ENCODE measurements at places on chromosomes 6 and 20.

- no peak for DNase-seq
Measured at GRCh38 chr6:40909811-40910210, 129.2 kb downstream of the UNC5CL start.

DNA sequence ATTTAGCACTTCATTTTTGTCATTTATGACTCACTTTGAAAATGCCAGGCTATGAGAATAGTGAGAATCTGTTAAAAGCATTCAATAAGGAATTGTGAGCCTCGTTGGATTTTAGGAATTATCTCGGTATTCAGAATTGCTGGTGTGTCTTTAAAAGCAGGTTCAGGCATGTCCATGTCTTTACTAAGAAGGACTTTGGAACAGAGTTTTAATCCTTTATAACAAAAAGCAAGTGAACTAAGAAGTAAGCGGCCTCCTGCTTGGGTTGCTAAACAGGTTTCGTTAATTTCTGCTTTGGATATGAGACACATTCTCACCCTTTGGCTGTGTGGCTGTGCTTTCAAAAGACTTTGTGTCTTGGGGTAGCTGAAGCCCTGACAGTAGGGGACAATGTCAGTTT is 74.9 kb downstream of the IGF2R start:
- no peak for DNase-seq

GRCh38 chr6:125656287-125656870 is 93.1 kb upstream of the HEY2 start:
- DNase-seq, result no peak

GRCh38 chr6:56899311-56899710 is 55.6 kb upstream of the BEND6 start:
- DNase-seq, result no peak

- no peak for DNase-seq
Measured at GRCh38 chr6:158023597-158023939, 41.9 kb downstream of the SYNJ2 start.

DNA sequence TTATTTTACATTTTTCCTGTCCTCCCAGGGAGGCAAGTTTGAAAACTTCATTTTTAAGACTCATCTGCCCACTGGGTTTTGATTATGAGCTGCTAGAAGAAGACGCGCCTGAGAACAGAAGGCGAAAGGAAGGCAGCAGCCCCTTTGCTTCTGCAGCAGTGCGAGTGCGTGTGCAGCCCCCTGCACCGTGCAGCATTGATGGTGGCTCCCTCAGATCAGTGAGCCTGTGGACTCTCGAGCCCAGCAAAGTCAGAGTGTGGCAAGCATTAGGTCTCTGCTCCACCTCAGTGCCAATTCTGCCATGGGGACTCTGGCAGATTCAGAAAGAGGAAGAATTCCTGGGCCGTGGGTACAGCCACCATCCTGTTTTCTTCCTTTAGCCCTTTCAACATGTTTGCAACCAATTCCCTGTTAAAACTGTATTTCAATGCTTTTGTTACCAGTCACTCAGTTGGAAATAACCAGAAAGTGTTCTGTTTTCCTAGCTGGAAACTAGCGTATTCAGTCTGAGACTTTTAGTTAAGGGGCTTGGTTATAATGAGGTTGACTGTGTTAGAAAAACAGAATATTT is 134.8 kb upstream of the OGFRL1 start:
- DNase-seq, result no peak

GRCh38 chr6:105432797-105433196 is 29.9 kb upstream of the PREP start:
- DNase-seq, result no peak

DNA sequence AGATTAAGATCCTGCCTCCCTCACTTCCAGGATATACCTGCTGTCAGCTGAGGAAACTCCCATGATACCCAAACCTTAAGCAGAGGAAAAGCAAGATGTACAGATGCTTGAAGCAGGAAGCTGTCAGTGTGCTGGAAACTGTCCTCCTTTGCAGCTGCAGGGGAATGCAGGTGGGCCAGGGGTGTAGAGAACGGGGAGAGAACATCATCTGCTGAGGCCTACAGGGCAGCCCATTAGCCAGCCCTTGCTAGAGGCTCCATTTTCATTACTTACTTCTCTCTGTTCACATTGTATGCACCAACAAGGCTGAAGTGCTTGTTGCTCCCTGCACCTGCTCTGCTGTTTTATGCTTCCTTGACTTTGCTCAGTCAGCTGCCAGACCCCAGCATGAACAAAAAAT is 119.1 kb downstream of the PRND start:
- DNase-seq, result no peak

GRCh38 chr6:17281497-17282481 is 628 bp downstream of the RBM24 start:
- DNase-seq, result no peak

GRCh38 chr6:25946631-25947030 is 16.0 kb upstream of the TRIM38 start:
- DNase-seq, result no peak

DNA sequence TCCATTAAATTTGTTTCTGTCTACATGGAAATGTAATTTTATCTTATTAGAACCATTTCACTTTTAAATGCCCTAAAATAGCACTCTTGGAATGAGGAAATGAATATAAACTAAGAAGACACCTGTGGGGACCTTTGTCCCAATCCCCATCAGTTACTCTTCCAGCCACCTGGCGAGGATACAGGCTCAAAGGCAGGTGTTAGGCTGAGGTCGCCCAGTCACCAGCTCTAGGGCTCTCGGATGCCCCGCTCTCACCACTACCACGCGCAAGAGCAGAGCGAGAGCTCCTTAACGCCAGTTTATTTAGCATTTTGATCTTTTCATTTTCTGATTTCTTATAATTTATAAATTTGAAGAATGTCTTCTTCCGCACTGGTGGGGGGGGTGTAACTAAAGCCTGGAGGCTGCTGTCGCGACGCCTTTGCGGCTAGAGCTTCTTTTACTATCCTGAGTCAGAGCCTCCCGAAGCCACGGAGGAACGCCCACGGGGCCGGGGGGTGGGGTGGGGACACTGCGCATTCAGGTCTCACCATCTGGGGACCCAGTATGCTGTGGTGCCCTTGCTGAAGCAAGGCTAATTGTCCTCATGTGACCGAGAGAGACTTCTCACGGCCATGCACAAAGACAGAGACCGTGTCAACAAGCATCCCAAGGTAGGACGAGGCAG is 38.7 kb upstream of the AFDN start:
- no peak for DNase-seq

- DNase-seq, result no peak
Measured at GRCh38 chr6:3696525-3697088, 54.9 kb downstream of the PXDC1 start.

DNA sequence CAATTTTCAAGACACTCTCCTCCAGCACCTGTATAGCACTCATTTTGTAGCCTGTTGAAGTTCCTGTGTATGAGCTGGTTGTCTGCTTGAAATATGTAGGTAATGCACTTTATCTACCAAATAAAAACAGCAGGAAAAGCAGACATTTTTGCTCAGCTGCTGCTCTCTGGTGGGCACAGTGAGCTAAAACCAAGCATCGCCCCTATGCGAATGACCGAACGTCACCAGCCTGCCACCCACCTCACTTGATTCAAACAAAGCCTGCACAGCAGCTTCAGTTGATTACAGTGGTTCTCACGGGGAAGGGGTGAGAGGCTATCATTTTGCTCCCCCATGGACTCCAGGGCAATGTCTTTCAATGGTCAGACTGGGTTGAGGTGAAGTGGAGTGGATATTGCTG is 185.7 kb downstream of the SASH1 start:
- no peak for DNase-seq

DNA sequence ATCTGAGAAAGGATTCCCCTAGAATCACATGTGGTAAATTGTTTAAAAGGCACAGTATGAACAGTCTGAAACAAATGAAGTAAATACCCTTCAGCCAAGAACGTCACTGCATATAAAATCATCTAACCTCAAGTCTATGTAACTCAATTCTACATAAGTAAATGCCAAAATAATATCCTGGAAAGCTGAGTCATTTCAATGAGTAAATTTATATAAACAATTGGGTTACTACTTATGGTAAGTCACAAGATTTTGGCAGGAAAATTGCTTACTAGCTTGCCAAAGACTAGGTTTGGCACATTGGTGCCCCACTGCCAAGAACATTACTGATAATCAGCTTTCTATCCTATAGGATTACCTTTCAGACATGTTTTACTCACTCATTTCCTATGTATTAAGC is 8.4 kb downstream of the GMDS start:
- DNase-seq, result no peak

DNA sequence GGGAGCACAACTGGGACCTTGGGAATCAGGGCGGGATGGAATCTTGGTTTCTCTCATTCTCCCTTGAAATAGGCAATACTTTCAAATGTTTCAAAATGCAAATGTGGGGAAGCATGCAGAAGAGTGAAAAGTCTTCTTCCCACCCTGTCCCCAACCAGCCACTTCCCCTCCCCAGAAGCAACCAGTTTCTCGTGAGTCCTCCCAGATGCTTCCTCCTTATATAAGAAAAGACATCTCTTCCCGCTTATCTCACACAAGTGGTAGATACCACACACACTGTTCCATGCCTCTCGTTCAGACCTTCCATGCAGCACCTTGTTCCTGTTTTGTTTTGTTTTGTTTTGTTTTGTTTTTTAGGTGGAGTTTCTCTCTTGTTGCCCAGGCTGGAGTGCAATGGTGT is 25.1 kb downstream of the HCK start:
- DNase-seq, result no peak

GRCh38 chr6:89007209-89008000 is 44.0 kb upstream of the RNGTT start:
- DNase-seq, result no peak

- no peak for DNase-seq
Measured at GRCh38 chr20:4153661-4154238, 138.4 kb upstream of the RNF24 start.

- DNase-seq, result no peak
Measured at GRCh38 chr6:44826025-44826676, 438.6 kb downstream of the CDC5L start.

DNA sequence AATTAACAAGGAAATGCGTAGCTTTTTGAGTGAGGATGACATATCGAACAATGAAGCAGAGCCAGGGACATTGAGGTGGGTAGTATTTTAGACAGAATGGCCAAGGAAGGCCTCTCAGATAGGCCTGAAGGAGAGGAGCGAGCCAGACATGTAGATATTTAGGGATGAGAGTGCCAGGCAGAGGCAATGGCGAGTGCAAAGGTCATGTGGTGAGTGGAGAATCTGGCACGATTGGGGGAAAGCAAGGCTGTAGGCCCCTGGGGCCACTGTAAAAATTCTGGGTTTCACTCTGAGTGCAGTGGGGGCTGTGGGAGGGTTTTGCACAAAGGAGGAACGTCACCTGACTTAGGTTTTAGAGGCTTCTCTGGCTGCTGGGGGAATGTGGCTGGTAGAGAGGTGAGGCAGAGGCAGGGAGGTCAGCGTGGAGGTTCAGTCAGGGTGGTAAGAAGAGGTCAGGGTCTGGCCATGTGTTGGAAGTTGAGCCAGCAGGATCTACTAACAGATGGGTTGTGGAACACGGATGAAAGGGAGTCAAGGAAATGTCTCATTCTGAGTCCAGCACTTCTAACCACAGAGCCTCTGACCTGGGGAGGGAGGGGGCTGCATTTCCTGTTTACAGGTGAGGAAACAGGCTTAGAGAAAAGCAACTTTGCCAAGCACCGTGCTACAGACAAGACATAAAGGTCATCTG is 11.3 kb downstream of the SIRPA start:
- no peak for DNase-seq

DNA sequence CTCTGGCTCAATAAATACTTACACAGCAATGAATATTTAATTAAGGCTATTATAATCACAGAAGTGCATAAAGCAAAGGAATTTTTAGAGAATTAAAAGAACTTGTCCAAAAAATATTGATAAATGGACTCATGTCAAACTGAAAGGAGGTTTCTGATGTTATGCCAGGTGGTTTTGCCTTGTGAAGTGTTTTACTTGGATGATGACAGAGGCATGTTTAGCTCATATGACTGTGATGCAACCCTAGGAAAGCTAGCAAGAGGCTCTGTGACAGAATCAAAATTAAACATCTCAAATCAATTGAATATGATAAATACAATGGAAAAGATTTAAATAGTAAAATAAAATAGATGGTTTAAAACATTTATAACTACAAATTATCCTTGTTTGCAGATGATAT is 137.3 kb downstream of the TMEM200A start:
- DNase-seq, result no peak

DNA sequence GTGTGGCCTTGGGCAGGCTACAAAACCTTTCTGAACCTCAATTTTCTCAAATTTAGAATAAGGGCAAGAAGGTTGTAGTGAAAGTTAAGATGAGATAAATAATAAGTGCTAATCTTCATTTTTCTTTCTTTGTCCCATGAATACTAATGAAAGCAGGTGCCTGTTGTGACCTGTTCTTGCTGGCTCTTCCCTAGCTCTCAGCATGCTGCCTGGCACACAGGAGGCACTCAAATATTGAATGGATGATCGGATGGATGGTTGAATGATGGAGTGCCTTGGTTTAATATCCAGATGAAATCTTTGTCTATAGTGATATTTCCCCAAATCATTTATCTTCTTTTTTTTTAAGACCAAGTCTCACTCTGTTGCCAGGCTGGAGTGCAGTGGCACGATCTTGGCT is 15.0 kb downstream of the PBOV1 start:
- DNase-seq, result no peak

DNA sequence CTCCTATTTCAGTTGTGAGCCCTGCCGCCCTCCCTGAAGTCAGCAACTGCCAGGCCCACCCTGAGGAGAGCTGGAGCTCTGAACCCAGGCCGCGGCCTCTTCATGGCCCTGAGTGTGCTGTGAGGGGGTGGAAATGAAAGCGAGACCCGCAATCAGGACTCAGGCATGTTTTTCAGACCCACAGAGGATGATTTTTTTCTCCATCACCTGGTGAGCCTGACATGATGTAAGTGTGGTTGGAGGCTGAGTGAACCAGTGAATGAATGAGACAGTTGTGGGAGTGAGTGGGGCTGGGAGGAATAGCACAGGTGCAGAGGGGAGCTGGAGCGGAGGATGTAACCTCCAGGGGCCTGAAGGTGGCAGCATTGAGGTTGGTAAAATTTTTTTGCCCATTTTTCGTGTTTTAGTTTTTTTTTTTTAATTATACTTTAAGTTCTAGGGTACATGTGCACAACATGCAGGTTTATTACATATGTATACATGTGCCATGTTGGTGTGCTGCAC is 18.3 kb downstream of the RAET1L start:
- no peak for DNase-seq

GRCh38 chr6:14593286-14593685 is 475.7 kb downstream of the CD83 start:
- no peak for DNase-seq

GRCh38 chr6:14589175-14589574 is 471.6 kb downstream of the CD83 start:
- no peak for DNase-seq
